ENCODE measurements at places on chromosomes 2 and 18. TPM values are rescaled to one million over a fixed set of nuclear protein-coding genes. Genes with fewer than 3 reads are reported as not detected.

DNA sequence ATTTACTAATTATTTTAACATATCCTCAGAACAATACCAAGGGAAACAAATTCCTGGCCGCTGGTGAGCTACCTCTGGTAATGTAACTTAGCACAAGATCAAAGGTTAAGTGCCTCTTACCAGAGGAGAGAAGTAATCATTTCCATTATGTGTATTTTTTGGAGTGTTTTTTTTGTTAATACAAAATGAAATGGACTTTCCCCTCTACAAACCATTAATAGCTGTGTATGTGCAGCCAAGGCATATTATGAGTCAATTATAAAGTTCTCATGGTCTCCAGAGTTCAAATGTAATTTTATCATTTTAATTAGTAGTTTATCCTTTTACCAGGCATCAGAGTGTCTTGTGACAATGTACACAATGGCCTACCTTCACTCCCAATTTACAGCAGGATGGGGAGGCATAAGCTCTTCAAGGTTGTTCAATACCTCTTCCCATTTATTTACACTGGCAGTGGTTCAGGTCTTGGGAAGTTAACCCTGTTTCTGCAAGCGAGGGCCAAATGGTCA lies 242.2 kb downstream of the TGIF1 start:
- H3K4me3 ChIP-seq: no peak overlapping the region
- H3K27me3 ChIP-seq: no peaks in the 10 kb centered on the region
- H3K27ac ChIP-seq: no peak overlapping the region
- no peaks in the 10 kb centered on the region for H3K4me1 ChIP-seq

DNA sequence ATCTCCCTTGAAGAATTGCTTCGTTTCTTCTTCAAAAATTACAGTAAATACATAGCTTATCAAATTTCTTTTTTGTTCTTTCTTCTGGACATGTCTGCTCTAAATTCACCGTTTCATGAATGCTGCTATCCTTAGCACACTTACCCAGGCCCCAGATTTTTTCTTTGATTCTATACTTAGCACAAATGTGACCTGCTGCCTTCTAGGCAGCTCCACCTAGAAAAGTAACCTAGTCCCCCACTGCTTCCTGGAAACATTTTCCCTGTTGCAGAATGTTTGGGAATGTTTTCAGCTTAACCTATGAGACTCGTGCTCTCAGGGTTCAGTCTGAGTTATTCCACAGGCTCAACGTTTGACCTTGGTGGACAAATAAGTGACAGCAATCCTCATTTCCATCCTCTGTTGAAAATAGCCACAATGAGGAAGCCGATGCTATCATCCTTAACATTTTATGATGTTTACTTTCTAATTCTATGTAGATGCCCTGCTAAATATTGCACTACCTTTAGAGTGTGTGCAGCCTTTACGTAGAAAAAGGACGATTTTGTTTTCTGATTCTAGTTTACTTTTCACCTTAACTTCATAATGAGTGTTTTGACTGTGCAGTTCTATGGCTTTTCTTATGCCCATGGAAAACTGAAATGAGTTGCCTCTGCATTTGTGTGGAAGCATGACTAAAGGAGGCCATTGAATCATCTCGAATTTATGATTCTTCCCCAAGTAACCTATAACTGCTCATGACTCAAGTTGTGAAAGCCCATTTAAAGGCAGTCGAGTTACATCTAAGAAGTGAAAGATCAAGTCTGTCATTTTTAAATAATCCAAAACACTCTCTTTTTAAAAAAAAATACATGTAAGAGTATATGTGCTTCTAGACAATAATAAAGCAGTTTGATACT lies 47.7 kb downstream of the TMEM182 start:
- no peaks in the 10 kb centered on the region for H3K4me1 ChIP-seq
- no peak overlapping the region for H3K4me3 ChIP-seq
- DNase-seq: peak; percentile 18
- no peaks in the 10 kb centered on the region for H3K27me3 ChIP-seq
- H3K36me3 ChIP-seq: no peaks in the 10 kb centered on the region

Gene VSNL1
- total RNA-seq: 8.1 TPM

Gene SLC5A7
- total RNA-seq: not detected

Gene BCL11A
- 22.9 TPM for total RNA-seq

Gene PRKCE
- total RNA-seq: 25.8 TPM

- H3K27ac ChIP-seq: peak overlapping the region; percentile 11
- H3K4me1 ChIP-seq: no peaks in the 10 kb centered on the region
- DNase-seq: no peak
Measured at GRCh38 chr2:217622205-217623060, 380.4 kb downstream of the TNS1 start.

- DNase-seq: no peak
- no peaks in the 10 kb centered on the region for H3K4me1 ChIP-seq
- H3K27me3 ChIP-seq: no peaks in the 10 kb centered on the region
- no peaks in the 10 kb centered on the region for H3K36me3 ChIP-seq
Measured at GRCh38 chr2:238916875-238917590, 69.1 kb downstream of the TWIST2 start.

GRCh38 chr2:18412980-18413675 lies 147.3 kb downstream of the RDH14 start:
- no peak overlapping the region for H3K27ac ChIP-seq
- no peak for DNase-seq
- H3K36me3 ChIP-seq: no peaks in the 10 kb centered on the region
- H3K27me3 ChIP-seq: no peaks in the 10 kb centered on the region

- H3K4me1 ChIP-seq: no peaks in the 10 kb centered on the region
- H3K27me3 ChIP-seq: no peaks in the 10 kb centered on the region
- DNase-seq: no peak
- H3K36me3 ChIP-seq: no peaks in the 10 kb centered on the region
- H3K27ac ChIP-seq: no peak overlapping the region
Measured at GRCh38 chr2:144580521-144581161, 60.7 kb upstream of the ZEB2 start.

Gene SH2D6
- 9.2 TPM for total RNA-seq

GRCh38 chr18:76134628-76135027 lies 360.4 kb downstream of the ZNF516 start:
- H3K27me3 ChIP-seq: no peaks in the 10 kb centered on the region
- no peak overlapping the region for H3K27ac ChIP-seq
- H3K4me3 ChIP-seq: no peak overlapping the region
- no peaks in the 10 kb centered on the region for H3K4me1 ChIP-seq
- H3K36me3 ChIP-seq: no peaks in the 10 kb centered on the region

Gene GORASP2
- total RNA-seq: 78.4 TPM

DNA sequence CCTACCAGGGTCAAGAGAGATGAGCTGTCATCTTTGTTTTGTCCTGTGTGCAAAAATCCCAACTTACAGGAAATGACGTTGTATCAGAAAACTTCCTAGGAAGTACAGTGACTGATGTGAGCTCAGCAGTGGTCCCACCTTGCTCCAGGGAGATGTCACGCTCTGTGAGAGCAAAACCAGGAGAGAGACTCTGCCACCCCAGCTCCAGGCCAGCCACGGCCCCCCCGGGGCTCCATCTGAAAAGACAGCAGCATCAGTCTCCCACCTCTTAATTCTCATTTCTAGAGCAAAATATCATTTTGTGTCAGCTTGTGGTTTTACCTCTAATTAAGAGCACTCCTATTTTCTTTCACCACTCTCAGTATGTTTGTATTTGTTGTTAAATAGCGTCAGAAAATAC lies 57.5 kb downstream of the MYL12B start:
- no peak overlapping the region for H3K4me3 ChIP-seq
- no peaks in the 10 kb centered on the region for H3K27me3 ChIP-seq
- H3K27ac ChIP-seq: no peak overlapping the region
- no peak for DNase-seq

DNA sequence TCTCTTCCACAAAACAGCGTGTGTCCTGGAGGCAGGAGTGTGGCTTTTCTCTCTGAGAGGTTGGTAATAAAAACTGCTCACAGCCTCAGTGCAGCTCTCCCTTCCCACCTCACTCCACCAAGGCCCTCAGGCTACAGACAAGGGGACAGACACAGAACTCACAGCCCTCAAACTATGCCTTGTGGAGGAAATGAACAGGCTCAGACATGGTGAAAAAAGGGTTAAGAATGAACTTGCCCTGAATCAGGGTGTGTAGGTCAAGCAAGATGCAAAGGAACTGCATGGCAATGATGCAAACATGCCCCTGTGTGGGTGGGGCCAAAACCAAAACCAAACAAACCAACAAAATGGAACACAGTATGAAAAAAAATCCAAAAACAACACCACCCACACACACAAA lies 125.8 kb downstream of the GALNT14 start:
- H3K4me3 ChIP-seq: no peak overlapping the region
- H3K27ac ChIP-seq: no peak overlapping the region
- no peaks in the 10 kb centered on the region for H3K4me1 ChIP-seq
- no peaks in the 10 kb centered on the region for H3K27me3 ChIP-seq
- no peaks in the 10 kb centered on the region for H3K36me3 ChIP-seq

DNA sequence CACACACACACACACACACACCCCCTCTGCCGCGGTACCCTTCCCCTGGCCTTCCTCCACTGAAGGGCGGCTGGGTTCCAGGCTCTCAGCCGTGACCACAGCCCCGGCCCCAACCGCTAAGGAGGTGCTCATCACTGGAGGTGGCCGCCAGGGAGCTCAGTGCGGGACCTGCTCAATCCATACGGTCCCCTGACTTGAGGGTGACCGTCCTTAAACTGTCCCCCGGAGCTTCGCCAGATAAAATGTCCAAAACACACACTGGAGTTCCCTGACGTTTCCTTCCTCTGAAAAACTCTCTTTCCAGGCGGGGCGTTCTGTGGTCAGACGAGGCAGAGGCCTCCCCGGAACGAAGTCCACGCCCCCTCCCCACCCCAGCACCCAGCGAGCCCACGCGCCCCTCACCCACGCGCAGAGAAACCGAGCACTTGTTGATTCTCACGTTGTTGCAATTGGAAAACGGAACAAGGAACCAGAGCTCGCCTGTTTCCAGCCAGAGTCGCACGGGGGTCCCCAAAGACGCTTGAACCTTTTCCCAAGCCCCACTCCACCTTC lies 1.4 kb downstream of the MBP start:
- DNase-seq: peak; percentile 53
- no peaks in the 10 kb centered on the region for H3K36me3 ChIP-seq
- H3K27ac ChIP-seq: peak overlapping the region; percentile 97
- peak overlapping the region; percentile 91 for H3K4me3 ChIP-seq
- peaks cover 12% of the 10 kb centered on the region for H3K4me1 ChIP-seq

- no peaks in the 10 kb centered on the region for H3K4me1 ChIP-seq
- no peaks in the 10 kb centered on the region for H3K27me3 ChIP-seq
- H3K4me3 ChIP-seq: no peak overlapping the region
- H3K36me3 ChIP-seq: no peaks in the 10 kb centered on the region
- DNase-seq: no peak
- no peak overlapping the region for H3K27ac ChIP-seq
Measured at GRCh38 chr18:47427072-47427471, 175.6 kb upstream of the SKOR2 start.

Gene FBLN7
- 0.66 TPM for total RNA-seq

Gene FBXO36
- 0.77 TPM for total RNA-seq

GRCh38 chr2:29097569-29097968 lies 17.6 kb upstream of the CLIP4 start:
- no peak overlapping the region for H3K4me3 ChIP-seq
- no peak for DNase-seq
- H3K27me3 ChIP-seq: no peaks in the 10 kb centered on the region
- no peaks in the 10 kb centered on the region for H3K4me1 ChIP-seq
- no peak overlapping the region for H3K27ac ChIP-seq

Gene PDE11A
- 2.6 TPM for total RNA-seq

DNA sequence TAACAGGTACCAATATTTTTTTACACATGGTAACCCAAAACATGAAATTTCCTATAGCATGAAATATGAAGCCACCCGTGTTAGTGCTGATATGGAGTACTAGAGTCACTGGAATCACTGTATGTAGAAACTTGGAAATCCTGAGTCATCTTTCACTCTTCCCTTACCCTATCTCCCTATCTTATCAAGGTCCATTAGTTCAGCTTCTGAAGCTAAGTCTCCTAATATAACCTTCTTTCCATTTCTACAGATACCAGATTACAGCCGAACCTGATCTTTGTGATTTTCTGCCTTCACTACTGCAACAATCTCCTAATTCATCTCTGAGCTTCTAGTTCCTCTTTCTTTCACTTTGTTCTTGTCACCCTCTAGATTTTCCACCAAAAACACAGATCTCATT lies 59.0 kb downstream of the SEPTIN10 start:
- H3K27ac ChIP-seq: no peak overlapping the region
- H3K36me3 ChIP-seq: no peaks in the 10 kb centered on the region
- no peak for DNase-seq
- H3K4me3 ChIP-seq: no peak overlapping the region
- H3K4me1 ChIP-seq: no peaks in the 10 kb centered on the region
- H3K27me3 ChIP-seq: no peaks in the 10 kb centered on the region

DNA sequence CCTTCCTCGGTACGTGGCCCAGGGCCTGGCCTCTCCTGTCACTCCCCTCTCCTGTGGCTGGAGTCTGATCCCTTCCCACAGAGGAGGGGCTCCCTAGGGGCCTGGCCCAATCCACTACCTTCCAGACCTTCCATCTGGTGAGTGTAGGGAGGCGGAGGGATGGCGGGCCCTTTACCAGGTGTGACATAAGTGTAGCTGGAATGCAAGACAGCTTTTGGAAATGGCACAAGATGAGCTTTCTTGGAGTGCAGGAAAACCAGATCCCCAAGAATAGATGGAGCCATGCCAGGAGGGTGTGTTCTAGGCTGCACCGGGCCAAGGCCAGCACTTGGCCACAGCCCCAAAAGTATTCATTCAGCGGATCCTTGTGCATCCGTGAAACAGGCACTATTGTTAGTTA lies 30.1 kb downstream of the IGFBP5 start:
- H3K27ac ChIP-seq: no peak overlapping the region
- DNase-seq: peak; percentile 45
- no peak overlapping the region for H3K4me3 ChIP-seq
- H3K36me3 ChIP-seq: no peaks in the 10 kb centered on the region
- no peaks in the 10 kb centered on the region for H3K4me1 ChIP-seq
- H3K27me3 ChIP-seq: no peaks in the 10 kb centered on the region

DNA sequence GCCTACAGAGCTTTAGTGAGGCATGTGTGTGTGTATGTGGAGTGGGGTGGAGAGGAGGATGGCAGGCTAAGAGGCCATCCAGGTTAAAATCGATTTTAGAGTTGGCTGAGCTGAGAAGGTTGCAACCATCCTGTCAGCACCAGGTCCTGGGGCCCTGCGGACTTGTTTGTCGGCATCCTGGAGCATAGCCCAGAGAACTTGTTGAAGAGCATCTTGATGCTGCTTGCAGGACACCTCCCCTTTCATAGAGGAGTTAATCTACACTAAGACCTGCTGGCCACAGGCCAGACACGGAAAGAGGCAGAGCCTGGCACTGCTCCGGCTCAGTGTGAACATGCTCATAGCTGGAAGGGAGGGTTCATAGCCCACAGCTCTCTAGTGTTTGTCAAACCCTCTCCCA lies 72.1 kb upstream of the RGPD5 start:
- no peak overlapping the region for H3K4me3 ChIP-seq
- H3K27ac ChIP-seq: no peak overlapping the region
- H3K4me1 ChIP-seq: no peaks in the 10 kb centered on the region
- no peaks in the 10 kb centered on the region for H3K36me3 ChIP-seq
- peak; percentile 22 for DNase-seq

Measured in colonic mucosa (tissue), 4 donors.